Cardiac fibroblast (primary cell): ENCODE measurements at places on chromosomes 6 and 20.

DNA sequence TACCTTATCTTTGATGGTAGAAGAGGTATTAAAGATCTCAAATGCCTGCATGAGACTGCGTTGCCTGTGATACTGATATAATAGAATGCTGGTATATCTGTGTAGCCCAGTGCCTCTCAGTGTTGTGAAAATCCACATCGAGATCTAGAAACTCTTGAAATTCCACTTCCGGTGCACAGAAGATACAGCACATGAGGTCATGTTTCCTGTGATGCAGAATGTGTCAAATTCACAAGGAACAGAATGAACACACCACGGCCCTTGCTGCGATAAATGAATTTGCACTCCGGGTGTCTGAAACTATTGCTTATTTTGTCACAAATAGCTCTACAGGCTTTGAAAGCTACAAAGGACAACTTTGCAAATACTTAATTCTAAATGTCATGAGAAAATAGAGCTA, 687.9 kb upstream of the AGPAT4 start:
- DNase-seq = no peak

DNA sequence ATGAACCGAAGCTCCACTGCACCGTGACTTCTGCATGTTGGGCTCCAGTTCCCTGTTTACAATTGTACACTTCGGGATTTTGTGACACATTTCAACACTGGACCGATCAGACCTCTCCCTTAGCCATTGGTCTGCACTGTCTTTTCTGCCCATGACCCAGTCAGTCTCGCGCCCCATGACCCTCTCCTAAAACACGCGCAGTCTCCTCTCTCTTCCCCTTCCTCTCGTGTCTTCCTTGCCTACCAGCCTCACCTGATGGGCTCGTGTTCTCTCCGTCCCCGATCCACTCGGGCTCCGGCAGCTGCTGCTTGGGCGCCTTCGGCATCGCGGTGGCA, 535 bp upstream of the ABCF1 start:
- no peak for DNase-seq

GRCh38 chr20:21498635-21499034, 15.2 kb downstream of the NKX2-2 start:
- DNase-seq = no peak

DNA sequence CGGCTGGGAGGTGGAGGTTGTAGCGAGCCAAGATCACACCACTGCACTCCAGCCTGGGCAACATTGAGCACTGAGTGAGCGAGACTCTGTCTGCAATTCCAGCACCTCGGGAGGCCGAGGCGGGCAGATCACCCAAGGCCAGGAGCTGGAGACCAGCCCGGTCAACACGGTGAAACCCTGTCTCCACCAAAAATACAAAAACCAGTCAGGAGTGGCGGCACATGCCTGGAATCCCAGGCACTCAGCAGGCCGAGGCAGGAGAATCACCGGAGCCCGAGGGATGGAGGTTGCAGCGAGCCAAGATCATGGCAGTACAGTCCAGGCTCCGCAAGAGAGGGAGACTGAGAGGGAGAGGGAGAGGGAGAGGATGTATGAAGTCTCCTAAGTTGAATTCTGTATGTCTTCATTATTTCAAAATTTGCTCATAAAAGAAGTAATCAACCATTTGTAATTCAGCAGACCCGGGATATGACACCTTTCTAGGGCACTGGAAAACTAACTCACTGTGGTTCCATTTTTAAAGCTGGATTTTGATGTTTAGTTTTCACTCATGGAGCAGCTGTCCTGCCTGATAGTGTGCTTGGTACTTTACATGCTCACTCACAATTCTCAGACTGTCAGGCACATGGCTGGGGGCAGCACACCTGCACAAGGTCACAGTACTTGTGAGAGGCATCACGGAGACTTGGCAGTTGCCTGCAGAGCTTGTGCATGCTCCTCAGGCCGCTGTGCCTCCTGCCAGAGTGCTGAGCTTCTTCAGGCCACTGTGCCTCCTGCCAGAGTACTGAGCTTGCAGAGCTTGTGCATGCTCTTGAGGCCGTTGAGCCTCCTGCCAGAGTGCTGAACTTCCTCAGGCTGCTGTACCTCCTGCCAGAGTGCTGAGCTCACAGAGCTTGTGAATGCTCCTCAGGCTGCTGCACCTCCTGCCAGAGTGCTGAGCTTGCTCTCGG, 106.2 kb downstream of the ERMARD start:
- DNase-seq = no peak
